ENCODE measurements at places on chromosomes 2 and 18.

GRCh38 chr2:176507786-176508185, 238.5 kb downstream of the MTX2 start:
- no peak for DNase-seq

DNA sequence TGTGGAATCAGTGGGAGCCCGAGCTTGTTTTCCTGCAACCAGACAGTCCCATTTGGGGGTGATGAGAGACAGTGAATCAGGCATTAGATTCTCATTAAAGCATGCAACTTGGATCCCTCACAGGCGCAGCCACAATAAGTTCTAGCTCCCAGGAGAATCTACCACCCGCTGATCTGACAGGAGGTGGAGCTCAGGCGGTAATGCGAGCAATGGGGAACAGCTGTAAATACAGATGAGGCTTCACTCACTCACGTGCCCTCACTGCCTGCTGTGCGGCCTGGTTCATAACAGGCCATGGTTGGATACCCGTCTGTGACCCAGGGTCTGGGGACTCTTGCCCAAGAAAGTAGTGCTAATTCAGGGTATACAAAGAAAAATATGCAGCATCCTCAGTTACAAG, 144.8 kb upstream of the RGPD4 start:
- no peak for DNase-seq

- no peak for DNase-seq
Observed at GRCh38 chr2:128452024-128452411, 133.3 kb upstream of the HS6ST1 start.

DNA sequence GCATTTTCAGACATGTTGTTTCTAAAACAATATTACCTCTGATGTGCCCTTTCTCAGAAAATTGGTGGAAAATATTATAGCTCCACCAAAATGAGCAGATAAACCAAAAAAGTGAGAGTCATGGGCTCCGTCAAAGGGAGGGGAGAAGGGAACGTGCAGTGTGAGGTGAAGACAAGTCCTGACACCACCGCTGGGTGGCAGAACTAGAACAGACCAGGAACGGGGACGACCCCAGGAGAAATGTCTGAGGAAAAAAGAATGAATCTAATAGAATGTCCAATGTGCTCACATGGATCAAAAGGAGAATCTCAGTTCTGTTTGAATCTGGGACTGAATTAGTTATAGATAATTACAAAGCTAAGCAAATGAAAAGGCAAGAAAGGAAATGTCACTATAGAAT, 22.6 kb upstream of the BCL2 start:
- peak; percentile 22 for DNase-seq

DNA sequence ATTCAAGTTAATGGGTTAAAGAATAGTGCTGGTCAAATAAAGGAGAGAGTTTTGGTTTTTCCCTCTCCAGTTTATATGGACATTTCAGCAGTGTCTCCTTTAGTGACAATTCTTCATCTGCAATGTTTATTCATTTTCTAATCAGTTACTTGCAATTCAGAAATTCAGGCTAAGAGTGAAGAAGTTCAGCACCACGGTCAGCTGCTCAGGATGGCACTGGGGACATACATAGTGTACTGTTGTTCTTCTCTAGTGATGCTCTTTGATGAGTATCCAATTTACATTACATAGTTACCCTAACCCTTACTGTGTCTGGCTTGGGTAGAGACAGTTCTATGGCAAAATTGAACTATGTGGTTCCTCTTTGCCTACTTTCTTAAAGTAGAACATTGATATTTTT, 412.7 kb downstream of the CNTNAP5 start:
- no peak for DNase-seq

DNA sequence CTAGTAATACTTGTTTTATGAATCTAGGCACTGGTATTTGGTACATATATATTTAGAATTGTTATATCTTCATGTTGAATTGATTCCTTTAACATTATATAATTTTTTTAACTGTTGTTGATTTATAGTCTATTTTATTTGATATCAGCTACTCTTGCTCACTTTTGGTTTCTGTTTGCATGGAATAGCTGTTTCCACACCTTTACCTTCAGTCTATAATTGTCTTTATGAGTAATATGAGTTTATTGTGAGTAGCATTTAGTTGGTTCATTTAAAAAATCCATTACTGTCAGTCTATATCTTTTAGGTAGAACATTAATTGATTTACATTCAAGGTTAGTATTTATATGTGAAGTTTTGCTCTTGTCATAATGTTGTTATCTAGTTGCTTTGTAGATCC, 58.6 kb downstream of the SMCHD1 start:
- DNase-seq, result no peak

DNA sequence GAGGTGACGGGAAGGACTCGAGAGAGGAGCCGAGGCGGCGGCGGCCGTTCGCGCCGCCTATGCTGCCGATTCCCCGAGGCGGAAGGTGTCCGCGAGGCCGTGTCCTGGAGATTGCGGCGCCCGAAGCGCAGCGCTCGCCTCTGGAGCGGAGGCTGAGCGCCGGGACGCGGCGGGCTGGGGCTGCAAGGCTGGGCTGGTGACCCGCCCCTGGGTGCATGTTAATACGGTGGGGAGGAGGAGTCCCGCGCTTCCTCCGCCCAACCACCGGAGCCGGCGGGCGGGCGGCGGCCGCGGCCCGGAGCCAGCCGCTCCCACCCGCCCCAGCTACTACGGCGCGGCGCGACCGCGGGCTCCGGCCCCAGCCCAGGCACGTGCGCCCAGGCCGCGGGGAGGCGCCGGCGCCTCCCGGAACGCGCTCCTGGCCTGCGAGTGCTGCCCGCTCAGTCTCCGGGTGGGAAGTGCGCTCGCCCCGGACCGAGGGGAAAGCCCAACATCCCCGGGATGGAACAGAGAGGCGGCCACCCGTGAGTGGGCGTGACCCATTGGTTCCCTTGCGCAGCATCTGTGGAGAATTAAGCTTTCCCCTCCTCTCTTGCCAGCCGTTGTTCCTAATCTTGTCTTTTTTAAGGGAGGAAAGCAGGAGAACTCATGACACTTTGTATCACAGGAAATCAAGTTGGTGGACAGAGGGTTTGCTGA, at the start of gene DLGAP1:
Gene DLGAP1, minus strand, starts transcription at position 195 of the 699 bp plus-strand sequence.
- peak; percentile 60 for DNase-seq

GRCh38 chr18:79774111-79774510, 23.6 kb upstream of the KCNG2 start:
- no peak for DNase-seq

- DNase-seq, result no peak
Observed at GRCh38 chr18:37524498-37525261, 40.9 kb downstream of the CELF4 start.

DNA sequence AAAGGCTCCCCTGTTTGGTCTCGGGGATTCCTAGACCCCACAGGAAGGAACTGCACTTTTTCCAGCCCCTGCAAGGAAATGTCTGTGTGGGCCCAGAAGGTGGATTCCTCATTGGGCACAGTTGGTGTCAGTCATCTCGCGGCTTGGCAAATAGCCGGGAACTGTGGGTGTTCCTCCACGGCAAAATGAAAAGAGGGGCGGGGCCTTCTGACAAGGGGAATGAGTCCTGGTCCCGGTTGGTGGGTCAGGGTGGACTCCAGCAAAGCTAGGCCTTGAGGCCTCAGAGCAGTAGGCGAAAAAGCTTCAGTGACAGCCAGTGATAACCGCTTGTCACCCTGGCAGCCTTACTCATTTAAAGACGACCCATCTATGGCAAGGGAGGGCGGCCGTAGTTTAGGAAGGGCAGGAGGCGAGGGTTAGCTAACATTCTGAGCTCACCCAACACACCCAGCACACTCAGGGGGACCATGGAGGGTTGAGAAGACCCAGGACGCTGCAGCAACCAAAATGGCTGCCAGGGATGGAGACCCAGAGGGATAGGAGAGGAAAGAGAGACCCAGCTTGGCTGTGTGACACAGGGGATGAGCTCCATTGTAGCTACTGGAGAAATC, 16.5 kb downstream of the SLC4A3 start:
- no peak for DNase-seq

DNA sequence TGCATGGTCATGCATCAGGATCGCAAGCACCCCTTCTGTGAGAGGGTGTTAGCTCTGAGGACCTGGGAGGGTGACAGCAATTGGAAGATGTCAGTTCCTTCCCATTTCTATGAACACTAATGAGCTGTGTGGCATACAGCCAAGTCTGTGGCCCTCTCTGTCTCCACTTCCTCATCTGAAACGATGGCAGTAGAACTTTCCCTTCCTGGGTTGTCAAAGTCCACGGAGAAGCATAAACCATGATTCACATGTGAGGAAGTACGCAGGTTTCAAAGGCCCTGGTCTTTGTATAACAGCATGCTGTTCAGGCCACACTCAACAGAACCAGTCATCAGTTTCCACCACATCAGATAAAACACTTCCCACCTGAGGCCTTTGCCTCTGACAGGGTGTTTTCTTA, 167.4 kb upstream of the RAB6C start:
- DNase-seq, result peak; percentile 34

GRCh38 chr2:165016772-165017411, 61.6 kb upstream of the SLC38A11 start:
- peak; percentile 22 for DNase-seq

GRCh38 chr2:166112193-166112605, 15.6 kb downstream of the SCN1A start:
- DNase-seq, result no peak

- DNase-seq, result no peak
Observed at GRCh38 chr2:117336496-117336895, 478.0 kb upstream of the DDX18 start.

GRCh38 chr2:118242216-118242615, 153.9 kb downstream of the INSIG2 start:
- DNase-seq, result no peak

- DNase-seq, result no peak
Observed at GRCh38 chr2:38277245-38278116, 99.6 kb downstream of the ATL2 start.

- DNase-seq, result peak; percentile 62
Observed at GRCh38 chr2:127398239-127398590, 10.4 kb upstream of the MAP3K2 start.

- DNase-seq, result peak; percentile 74
Observed at GRCh38 chr2:10412380-10412779, 35.7 kb downstream of the ODC1 start.

DNA sequence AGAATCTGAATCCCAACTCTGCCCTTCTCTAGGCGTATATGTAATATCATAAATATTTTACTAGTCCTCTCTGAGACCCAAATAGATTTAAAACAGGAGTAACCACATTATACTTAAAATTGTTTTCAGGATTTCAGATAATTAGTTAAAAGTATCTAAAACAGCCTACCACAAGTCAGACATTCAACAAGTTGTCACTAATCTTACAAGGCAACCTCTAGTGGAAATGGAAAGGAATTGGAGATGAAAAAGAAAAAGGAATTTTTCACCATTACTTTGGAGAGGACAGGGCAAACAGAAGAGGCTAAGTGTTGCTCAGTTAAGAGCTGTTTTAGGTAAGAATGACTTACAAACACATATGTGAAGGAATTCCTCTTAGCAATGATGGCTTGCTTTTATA, 11.4 kb downstream of the CUL3 start:
- DNase-seq, result no peak

- DNase-seq, result no peak
Observed at GRCh38 chr18:54528942-54529376, 62.1 kb upstream of the DYNAP start.

- peak; percentile 29 for DNase-seq
Observed at GRCh38 chr2:14303366-14304115, 329.0 kb upstream of the LRATD1 start.
